Stimulated activated CD4-positive, alpha-beta T cell treated with anti-CD3 and anti-CD28 coated beads, Interleukin-1b, Interleukin-23, amount 100 ng/mL, for 1 hour (primary cell): ENCODE measurements at places on chromosomes 7 and 10.
A peak's percentile ranks its signal among the peaks of the same experiment; 100 is the strongest.

DNA sequence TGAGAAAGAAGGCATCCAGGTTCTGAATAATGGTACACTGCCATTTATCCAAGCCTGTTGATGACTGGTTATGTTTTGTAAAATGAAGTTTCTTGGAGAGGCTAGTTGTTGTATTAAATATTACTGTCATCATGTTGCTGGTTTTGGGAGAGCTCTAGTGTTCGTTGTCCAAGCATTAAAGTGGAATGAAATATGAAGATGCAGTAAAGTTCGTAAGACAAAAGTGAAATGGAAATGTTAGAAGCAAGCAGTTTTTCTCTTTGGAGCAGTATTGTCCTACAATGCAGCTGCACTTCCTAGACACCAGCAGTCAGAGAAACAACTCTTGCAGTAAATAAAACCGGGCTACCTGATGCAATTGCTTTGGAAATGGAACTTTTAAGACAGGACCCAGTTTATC is 156.8 kb upstream of the FZD1 start:
- no peak for DNase-seq

- DNase-seq: no peak
These were observed 95.5 kb downstream of the CTBP2 start for GRCh38 chr10:125064681-125065492.

DNA sequence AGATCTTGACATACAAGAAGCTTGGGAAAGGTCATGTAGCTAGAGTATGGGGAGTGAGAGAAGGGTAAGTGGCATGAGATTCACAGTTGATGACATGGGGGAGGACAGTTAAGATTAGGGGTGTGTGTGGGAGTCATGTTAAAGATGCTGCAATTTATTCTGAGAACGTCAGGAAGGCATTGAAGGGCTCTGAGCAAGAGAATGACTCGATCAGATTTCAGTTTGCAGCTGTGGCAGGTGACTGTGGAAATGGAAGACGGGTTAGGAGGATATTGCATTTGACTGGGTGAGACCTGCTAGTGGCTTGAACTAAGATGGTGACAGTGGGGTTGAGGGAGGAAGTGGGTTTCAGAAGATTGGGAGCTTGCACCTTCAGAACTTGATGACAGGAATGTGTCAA is 5.6 kb downstream of the CDC123 start:
- DNase-seq: no peak

GRCh38 chr7:42931834-42932651 is at the start of the genes MRPL32 and PSMA2:
TSS of gene MRPL32 (plus strand) at chr7:42932376. CDS start at chr7:42932387, 11 bp downstream.
TSS of gene PSMA2 (minus strand) at chr7:42932174. CDS start at chr7:42932158, 16 bp downstream.
- peak; percentile 84 for DNase-seq

- peak; percentile 83 for DNase-seq
These were observed 521 bp upstream of the NYAP1 start for GRCh38 chr7:100483090-100483721.

- DNase-seq: no peak
These were observed 134.3 kb downstream of the ACTR3B start for GRCh38 chr7:152893801-152894294.

DNA sequence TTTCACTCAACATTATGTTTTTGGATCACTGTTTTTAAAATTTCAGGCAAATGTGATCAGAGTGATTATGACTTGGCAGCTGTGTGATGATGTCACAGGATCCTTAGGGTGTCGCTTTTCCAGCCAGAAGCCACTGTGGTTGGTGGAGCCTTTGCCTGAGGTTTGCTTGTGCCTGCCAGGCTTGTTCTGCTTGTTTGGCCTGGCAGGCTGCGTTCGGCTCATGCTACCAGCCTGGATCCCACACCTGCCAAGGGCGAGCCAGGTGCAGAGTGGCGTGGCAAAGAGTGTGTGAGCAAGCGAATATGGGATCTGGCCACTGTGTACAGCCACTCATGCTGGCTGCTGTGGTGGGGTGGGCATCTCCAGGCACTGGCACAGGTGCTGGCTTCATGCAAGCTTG is 55.7 kb downstream of the ADK start:
- no peak for DNase-seq

DNA sequence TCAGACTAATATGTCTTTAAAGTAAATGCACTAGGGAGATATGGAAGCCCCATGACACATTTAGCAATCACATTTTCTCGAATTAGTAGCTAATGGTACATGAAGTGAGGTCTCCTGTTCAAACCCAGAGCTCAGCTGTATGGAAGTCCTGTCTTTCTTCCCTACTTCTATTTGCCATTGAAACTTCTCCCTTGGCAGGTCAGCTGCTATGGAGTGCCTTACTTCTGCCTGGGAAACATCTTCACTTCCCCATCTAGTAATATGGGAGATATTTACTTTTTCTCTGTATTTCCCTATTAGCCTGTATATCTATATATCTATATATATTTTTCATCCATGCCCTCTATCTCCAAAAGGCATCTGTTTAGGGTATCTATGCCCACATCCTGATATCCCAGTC is 225.3 kb upstream of the INHBA start:
- no peak for DNase-seq

GRCh38 chr7:51016546-51016945 is 233.8 kb upstream of the GRB10 start:
- no peak for DNase-seq

- DNase-seq: no peak
These were observed 440.8 kb downstream of the HTR7 start for GRCh38 chr10:90417029-90417428.
